GM19239 (cell line): ENCODE measurements at places on chromosomes 2 and 18.

GRCh38 chr2:221492636-221493035 lies 79.5 kb downstream of the EPHA4 start:
- no peak for DNase-seq

GRCh38 chr2:15507061-15507460 lies 54.1 kb downstream of the NBAS start:
- no peak for DNase-seq

DNA sequence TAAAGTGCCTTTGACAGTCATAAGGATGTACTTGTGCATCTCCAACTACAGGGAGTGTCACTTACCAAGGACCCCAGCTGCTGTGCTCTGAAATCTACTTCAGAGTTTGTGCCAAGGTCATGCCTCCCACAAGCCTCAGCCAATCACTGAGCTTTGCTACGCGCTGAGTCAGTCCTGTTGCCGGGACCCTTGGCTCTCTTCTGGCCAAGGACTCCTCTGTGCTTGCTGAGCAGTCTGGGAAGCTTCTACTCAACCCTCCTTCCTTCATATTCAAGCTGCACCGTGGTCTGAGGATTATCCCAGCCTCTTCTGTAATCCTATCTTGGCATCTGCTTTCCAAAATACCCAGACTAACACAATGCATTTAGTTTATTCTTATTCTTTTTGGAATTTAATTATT lies 398.9 kb upstream of the FANCL start:
- no peak for DNase-seq

GRCh38 chr2:20313659-20314058 lies 37.0 kb downstream of the PUM2 start:
- no peak for DNase-seq

DNA sequence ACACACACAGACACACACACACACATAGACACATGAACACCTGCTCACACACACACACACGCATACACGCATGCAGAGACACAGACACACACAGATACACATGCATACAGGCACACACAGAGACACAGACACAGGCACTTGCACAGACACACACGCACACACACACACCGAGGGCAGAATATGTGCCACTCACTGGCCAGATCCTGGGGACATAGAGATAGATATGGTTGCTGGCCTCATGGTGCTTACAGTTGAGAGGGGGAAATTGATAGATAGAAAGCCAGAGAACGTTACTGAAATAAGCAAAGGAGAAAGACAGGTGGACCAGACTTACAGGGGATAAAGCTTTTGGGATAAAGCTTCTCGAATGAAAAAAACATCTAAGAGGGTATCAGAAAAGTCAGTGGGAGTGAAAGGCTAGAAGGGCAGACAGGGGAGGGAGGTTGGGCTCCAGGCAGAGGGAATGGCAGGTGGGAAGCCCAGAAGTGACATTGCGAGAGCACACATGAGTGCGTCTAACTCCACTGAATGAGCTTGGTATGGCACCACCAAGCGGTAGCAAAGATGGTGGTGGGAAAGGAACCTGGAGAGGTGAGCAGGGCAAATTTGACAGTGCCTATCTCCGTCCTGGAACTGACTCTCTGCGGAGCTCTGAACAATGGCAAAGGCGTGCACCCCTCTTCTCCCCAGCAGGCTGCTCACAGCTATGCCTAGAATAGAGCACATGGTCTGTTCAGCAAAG lies 390.1 kb upstream of the TRIB2 start:
- no peak for DNase-seq

DNA sequence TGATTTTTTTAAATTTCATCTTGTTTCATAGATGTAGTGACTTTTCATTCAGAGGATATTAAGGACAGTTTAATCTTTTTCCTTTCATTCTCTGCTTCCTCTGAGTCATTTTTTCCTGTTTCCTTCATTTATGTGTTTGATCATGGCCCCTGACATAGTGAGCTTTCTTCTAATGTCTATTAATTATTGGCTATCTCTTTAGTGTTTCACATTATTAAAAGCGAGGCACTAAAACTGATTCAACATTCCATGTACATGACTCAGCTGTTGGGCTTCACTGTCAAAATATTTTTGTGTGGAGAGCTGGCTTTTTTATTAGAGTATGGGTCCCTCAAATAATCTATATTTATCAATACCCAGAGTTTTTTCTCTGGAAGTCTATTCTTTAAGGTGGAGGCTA lies 125.8 kb downstream of the THSD7B start:
- no peak for DNase-seq

GRCh38 chr2:204313256-204313655 lies 232.0 kb upstream of the PARD3B start:
- DNase-seq: no peak

GRCh38 chr2:155368934-155369333 lies 670.4 kb downstream of the KCNJ3 start:
- DNase-seq: no peak

GRCh38 chr18:35458677-35459441 lies 38.9 kb downstream of the INO80C start:
- no peak for DNase-seq

- DNase-seq: no peak
Observed at GRCh38 chr2:176648700-176649297, 379.6 kb downstream of the MTX2 start.

- DNase-seq: no peak
Observed at GRCh38 chr2:23629772-23630480, 244.9 kb downstream of the KLHL29 start.

DNA sequence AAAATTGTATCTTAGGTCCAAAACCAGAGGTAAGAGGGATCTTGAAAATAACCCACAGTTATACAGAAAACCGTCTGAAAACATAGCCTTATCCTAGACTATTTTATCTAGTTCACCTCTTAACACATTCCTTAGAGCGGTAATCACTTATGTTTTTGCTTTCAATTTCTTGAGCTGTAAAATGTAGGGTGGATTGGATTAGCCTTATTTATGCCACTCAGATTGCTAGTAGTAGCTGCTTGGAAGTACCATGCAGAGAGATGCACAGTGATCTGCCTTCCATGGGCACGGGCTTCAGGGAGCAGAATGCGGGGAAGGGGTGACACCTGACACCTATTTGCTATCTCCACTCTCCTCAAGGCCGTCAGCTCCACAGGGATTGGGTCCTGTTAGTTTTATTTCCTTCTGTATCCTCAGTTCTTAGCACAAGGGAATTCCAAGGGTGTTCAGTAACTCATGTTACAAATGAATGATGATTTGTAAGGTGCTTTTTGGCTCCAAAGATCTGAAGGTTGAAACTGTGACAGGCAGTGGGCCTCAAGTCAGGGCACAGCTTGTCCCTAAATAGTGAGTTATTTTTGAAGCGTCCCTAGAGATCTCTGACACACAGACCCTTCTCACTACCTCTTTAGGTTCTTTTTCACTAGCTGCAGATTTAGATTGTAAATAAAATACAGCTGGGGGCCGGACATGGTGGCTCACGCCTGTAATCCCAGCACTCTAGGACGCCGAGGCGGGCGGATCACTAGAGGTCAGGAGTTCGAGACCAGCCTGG lies 64.0 kb upstream of the PMAIP1 start:
- no peak for DNase-seq

GRCh38 chr2:33770023-33770422 lies 170.9 kb upstream of the FAM98A start:
- no peak for DNase-seq

GRCh38 chr2:181821049-181821448 lies 70.5 kb upstream of the ITPRID2 start:
- no peak for DNase-seq

DNA sequence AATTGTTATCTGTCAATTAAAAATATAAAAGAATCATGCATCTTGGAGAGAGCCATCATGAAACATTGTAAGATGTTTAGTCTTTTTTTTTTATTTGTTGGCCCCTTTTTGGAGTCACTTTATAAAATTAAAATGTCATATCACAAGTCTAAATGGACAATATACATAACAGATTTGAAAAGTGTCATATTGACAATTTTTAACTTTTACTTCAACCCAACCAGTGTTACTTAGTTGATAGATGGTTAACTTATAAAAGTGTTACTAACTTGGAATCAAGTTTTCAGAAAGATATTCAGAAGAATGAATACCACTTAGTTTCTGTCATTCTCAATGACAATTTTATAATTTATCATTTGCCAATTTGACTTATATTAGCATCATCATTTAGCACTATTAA lies 218.3 kb downstream of the OTX1 start:
- no peak for DNase-seq

GRCh38 chr2:100584816-100585215 lies 22.0 kb downstream of the PDCL3 start:
- DNase-seq: no peak

DNA sequence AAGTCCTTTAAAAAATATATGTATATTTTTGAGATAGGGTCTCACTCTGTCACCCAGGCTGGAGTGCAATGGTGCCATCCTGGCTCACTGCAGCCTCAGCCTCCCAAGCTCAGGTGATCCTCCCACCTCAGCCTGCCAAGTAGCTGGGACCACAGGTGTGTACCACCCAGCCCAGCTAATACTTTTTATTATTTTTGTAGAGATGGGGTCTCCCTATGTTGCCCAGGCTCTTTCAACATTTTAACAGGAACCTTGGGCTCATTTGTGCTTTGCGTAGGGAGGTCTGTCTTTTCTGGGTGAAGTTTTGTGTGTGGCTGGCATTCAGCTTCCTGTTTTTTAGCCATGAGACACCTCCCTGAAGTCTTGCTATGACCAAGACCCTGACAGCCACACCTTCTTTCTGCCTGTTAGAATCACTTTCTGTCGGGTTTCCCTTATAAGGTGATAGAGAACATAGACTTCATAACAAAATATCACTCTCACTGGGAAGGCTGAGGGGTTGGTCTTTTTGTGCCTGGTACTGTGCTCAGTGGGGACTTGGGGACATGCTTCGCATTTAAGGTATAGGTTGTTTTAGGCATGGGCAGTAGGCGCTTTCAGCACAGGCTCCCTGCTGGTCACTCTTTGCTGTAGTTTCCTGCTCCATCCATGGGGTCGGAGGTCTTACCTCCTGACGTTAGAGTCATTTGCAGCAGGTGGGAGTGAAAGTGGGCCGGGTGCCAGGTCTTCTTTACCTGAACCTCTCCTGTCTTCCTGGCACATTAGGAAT lies 3.4 kb downstream of the RAB31 start:
- DNase-seq: peak; percentile 62
